ENCODE measurements at places on chromosomes 4 and X.

- DNase-seq, result no peak
Observed at GRCh38 chr4:102824398-102824797, 3.0 kb downstream of the UBE2D3 start.

- no peak for DNase-seq
Observed at GRCh38 chr4:120964596-120964995, 42.1 kb upstream of the PRDM5 start.

GRCh38 chr4:87601361-87601760 is 7.0 kb upstream of the DSPP start:
- no peak for DNase-seq

DNA sequence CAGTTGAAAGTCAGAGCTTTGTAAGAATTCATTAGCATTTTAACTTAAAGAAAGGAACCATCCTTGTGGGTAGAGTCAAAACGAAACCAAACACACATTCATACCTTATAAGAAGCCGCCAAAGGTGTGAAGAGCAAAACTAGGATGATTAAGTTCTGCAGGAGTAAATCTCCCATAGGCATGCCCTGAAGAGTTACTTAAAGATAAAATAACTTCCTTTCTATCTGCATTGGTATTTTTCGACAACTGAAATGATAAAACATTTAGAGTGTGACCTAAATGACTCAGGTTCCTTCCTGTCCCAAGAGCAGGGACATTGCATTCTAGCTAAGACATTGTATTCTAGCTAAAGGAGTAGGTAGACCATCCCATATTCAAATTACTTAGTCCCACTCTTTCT is 75.3 kb downstream of the BCOR start:
- DNase-seq, result no peak

- DNase-seq, result no peak
Observed at GRCh38 chr4:82833696-82834313, 35.2 kb upstream of the SCD5 start.
